NCI-H1417 (cell line): ENCODE measurements at places on chromosomes 12 and 14.
A peak's percentile ranks its signal among the peaks of the same experiment; 100 is the strongest.

GRCh38 chr12:27779416-27779919 lies 565 bp upstream of the KLHL42 start:
- DNase-seq: no peak

- peak; percentile 41 for DNase-seq
Measured at GRCh38 chr14:89139404-89140247, 277.4 kb downstream of the FOXN3 start.

DNA sequence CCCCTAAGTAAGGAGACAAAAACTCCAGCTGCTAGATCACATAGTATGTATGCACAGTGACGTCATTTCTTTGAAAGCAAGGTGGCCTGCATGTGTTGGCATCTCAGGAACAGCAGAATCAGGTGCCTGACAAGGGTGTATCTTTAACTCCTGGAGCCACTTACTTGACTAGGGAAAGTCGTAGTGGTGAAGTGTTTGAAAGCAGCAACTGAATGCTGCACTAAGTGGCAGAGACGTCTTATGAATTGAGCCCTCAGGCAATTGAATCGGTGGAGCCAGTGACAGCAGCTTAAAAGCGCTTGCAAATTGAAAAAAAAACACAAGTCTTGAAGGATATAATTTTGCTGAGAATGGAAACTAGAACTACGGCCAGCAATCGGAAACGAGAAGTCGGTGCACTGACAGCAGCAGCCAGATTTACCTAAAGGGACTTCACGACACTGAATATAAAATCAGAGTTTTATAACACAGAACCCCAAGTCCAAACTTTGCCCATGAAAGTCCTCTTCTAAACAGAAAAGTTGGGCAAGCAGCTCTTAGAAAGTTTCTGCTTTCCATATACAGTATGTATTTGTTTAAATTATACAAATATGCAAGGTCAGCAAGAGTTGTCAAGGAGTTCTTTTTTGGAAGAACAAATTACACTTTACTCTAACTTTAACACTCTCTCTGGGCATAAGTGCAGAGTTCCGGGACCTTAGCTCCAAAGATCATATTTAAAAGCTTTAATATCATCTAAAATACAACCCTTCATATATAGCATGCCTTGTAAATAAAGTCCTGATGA lies 1.1 kb downstream of the IGF1 start:
- no peak for DNase-seq

DNA sequence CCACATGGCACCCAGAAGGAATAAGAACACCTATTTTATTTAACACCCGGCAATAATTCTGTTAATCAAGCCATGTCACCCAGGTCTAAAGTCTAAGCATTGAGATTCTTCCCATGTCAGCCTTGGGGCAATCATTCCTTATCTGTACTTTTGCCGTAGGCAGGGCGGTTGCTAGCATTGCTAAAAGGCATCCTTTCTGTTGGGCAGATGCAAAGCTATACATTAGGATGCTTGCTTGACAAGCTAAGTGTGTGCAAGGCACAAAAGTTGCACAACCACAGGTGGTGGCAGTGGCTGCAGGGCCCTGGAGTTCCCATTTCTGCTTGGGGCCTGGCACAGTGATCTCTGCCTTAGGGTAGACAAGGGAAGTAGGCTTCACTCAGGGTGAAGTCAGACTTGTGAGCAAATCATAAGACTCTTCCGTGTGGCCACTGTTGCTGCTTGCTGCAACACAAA lies 12.5 kb upstream of the GALNT6 start:
- DNase-seq: no peak

DNA sequence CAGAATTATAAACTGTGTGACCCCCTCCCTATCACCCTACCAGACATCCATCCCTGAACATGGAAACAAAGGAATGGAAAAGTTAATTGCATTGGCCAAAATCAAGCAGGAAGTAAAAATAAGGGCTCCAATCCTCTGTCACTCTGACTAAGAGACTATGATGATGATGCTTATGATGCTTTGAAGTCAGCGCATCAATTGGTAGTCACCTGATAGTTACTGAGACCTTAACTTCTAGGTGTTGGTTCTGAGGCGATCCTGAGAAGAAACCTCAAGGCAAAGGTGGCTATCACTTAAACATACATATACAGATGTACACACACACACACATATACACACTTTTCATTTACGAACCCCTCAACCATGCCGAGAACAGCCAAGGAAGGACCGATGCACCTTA lies 6.6 kb downstream of the ITPR2 start:
- DNase-seq: no peak

DNA sequence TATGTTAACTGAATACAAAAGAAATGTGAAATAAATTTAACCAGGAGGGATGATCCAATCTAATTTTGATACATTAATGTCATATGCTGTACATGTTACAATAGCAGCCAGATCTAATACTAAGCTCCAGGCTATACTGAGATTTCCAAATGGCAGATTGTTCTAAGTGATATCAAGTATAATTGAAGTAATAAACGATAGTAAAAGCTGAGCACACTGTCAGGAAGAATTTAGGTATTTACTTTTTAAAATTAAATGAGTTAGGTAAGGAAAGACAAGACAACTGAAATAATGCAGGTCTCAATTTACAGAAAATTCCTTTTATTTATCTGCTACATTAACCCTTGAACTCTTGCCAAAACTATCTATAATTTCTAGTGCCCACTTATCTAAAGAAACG lies 39.9 kb downstream of the INSM2 start:
- no peak for DNase-seq

DNA sequence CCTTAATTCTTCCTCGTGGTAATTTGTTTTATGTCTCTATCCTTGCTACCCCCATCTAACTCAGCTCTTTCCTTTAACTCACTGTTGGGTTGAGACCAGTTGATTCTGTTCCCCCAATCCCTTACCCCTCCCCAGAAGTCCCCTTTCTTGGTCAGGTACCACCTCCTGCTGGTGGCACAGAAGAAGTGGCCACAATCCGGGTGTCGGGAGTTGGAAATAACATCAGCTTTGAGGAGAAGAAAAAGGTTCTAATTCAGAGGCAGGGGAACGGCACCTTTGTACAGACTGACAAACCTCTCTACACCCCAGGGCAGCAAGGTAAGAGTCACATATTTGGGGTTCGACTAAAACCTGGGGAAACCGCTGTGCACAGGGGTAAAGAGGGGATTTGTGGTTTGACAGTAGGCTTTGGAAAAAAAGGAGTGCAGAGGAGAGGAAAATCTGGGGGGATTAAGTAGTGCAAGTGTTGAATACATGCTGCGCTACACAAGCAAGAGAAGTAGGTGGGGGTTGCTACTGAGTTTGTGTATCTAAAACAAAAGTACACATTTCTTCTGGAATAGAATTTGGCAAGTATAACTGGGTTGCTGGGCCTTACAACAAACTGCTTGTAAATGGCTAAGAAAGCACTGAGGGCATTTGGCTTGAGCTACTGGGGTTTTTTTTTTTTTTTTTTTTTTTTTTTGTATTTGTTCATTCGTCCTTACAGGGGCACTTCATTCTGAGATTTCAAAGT lies 1.3 kb downstream of the A2ML1 start:
- DNase-seq: peak; percentile 1

DNA sequence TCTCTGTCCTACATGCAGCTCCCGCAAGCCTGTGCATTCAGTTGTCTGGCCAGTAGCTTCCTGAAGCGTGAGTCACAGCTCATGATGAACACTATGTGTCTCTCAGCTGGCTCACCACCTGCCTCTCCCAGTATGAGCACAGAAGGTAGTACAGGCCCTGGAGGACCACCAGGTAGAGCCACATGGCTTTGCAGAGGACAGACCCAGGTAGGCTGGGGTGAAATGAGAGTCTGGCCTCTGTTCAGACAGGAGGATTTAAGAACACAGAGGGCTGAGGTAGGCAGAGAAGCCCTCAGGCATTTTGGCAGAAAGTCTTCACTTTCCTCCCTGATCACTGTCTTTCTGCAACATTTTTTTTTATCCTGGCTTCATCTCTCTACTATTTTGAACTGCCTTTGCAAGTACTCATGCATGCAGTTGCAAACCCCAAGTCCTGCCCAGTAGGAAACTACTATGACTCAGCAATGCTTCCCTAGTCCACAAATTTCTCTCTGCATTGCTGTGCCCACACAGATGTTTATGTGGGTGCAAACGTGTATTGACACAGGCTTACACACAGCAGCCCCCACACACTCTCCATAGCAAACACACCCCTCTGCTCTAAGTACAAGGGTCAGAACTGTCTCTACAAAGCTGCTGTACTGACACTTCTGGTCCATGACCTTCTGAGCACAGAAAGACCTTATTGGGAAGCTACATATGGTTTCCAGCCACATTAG lies 7.2 kb upstream of the SDR9C7 start:
- no peak for DNase-seq

- no peak for DNase-seq
Measured at GRCh38 chr14:64417055-64417770, 29.1 kb downstream of the MTHFD1 start.

GRCh38 chr12:103809154-103809553 lies 31.9 kb downstream of the NT5DC3 start:
- DNase-seq: no peak

DNA sequence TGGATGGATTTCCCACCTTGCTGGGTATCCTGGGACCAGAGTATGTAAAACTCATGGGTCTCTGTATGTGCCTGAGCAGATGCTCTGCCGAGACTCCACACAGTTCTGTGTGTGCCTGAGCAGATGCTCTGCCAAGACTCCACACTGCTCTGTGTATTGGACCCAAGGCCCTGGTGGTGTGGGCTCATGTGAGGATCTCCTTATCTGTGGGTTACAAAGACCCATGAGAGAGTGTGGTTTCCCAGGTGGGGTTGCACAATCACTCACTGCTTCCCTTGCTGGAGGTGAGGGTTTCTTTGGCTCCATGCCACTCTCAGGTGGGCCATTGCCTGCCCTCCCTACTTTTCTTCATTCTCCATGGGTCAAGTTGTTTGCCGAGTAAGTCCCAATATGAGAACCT lies 141.5 kb downstream of the TBC1D30 start:
- no peak for DNase-seq

DNA sequence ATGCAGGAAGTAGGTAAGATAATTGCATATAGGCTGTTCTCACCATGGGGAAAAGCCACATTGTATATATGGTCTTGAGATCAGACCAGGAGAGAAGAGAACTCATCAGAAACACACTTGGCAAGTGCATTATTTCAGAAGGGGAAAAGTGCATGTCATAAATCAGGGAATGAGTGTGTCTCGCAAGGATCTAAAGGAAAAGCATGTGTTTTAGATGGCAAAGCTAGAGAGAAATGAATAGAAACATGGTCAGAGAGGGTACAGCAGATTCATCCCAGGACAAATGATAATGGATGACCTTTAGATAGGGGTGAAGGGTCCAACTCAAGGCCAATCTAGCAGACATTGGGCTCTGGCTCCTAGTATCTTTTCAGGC lies 230.2 kb upstream of the NAV3 start:
- no peak for DNase-seq

- peak; percentile 4 for DNase-seq
Measured at GRCh38 chr12:10354071-10354470, 35.8 kb downstream of the KLRK1 start.

- DNase-seq: no peak
Measured at GRCh38 chr14:104515059-104515810, 64.3 kb upstream of the C14orf180 start.

GRCh38 chr14:53509276-53510244 lies 356.4 kb upstream of the DDHD1 start:
- DNase-seq: no peak

- DNase-seq: no peak
Measured at GRCh38 chr14:90438841-90439240, 42.0 kb downstream of the CALM1 start.

DNA sequence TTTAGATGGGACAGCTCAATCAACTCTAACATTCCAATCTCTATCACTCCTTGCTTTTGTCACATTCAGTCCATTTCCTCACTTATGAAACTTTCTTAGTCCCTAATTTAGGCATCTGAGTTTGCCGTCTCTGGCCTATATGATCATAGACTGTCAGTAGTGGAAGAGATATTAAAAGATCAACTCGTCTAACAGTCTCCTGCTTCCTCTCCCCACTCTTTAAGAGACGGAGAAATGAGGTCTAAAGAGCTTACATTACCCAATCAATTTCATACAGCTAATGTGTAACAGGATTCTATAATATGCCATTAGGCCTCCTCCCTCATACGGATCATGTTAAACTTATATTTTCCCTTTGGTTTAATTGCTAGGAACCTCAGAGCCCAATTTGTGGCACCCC lies 6.5 kb upstream of the ATP23 start:
- no peak for DNase-seq
